ENCODE measurements at places on chromosomes 6 and 20. TPM values are rescaled to one million over a fixed set of nuclear protein-coding genes. Genes with fewer than 3 reads are reported as not detected.

The SLC17A1 gene
- not detected for total RNA-seq

The RIPOR2 gene
- total RNA-seq = 0.69 TPM

The ZFAND3 gene
- 50.2 TPM for total RNA-seq

The RIPPLY2 gene
- 0.46 TPM for total RNA-seq

The RPP21 gene
- 69.9 TPM for total RNA-seq

The ARMC12 gene
- total RNA-seq = 0.74 TPM

The CYP39A1 gene
- total RNA-seq = not detected

The TRIM15 gene
- not detected for total RNA-seq

The PDE10A gene
- total RNA-seq = 27.4 TPM

The VSX1 gene
- 1.3 TPM for total RNA-seq

The PROKR2 gene
- not detected for total RNA-seq

The SCAF8 gene
- 18.6 TPM for total RNA-seq

The CST9L gene
- total RNA-seq = not detected

The FKBP1C gene
- 2.1 TPM for total RNA-seq

The HCK gene
- 0.06 TPM for total RNA-seq

The TMEM181 gene
- total RNA-seq = 11.7 TPM

The ZNF391 gene
- 0.25 TPM for total RNA-seq

The CD93 gene
- not detected for total RNA-seq

The SLC17A3 gene
- total RNA-seq = 0.86 TPM

The MAFB gene
- total RNA-seq = 0.28 TPM

The STMND1 gene
- not detected for total RNA-seq

The PBOV1 gene
- total RNA-seq = not detected

The CDH26 gene
- total RNA-seq = 0.13 TPM

The CLPSL1 gene
- not detected for total RNA-seq

The MLN gene
- not detected for total RNA-seq

The IDH3B gene
- total RNA-seq = 131 TPM

The LTA gene
- 0.10 TPM for total RNA-seq

The RIMS1 gene
- total RNA-seq = not detected

The OR12D3 gene
- total RNA-seq = not detected

The RHAG gene
- not detected for total RNA-seq

The SLPI gene
- 11.9 TPM for total RNA-seq

The SLC24A3 gene
- total RNA-seq = 0.02 TPM

The GABRR1 gene
- not detected for total RNA-seq

The ATP9A gene
- total RNA-seq = 20.0 TPM

The DOK5 gene
- not detected for total RNA-seq

The RNF146 gene
- total RNA-seq = 11.7 TPM

The FARS2 gene
- 11.7 TPM for total RNA-seq

The COL12A1 gene
- total RNA-seq = 5.4 TPM

The SGK2 gene
- 7.0 TPM for total RNA-seq

The ANGPT4 gene
- 0.04 TPM for total RNA-seq

The CPXM1 gene
- total RNA-seq = 0.04 TPM

The FHL5 gene
- total RNA-seq = not detected

The UNC5CL gene
- total RNA-seq = 0.46 TPM

Data from A549 treated with dexamethasone at 1 μM for 4 hours (cell line).